NCI-H446 treated with DMSO at 0.1 percent for 48 hours (cell line): ENCODE measurements at places on chromosomes 6 and 20.

- no peak for DNase-seq
Observed at GRCh38 chr20:3704087-3704486, 8.3 kb downstream of the SIGLEC1 start.

DNA sequence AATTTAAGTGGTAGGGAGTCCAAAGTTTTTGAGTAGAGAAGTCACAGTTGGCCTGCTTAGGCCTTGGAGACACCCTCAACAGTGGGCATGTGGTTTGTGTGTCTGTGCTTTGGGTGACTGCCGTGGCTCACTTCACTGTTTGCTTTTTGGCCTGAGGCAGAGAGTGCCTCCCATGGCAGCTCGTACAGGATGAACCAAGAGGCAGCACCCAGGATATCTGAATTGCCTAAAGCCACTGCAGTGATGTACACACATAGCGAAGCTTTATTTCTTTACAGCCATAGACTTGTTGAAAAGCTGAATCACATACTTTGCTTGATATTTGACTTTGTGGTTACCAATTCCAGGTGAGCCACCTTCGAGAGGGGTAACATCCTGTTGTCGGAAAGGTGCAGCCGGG, 21.6 kb downstream of the RREB1 start:
- no peak for DNase-seq

DNA sequence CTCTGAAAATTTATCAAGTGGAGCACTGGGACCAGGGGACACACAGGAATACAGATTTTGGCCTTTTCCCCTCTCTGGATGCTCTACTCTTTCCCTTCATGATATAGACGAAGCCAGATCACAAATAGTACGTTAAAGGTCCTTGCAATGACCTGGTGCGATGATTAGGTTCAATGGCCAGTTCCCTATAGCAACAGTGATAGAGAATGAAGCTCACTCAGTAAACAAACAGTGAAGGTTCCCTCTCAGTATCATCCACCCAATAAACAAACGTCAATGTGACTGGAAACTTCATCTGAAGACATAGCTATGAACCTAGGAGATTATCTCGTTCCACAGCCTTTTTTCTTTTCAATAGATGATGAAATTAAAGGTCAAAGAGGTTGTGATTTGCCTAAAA, 596.2 kb downstream of the KIF16B start:
- no peak for DNase-seq

DNA sequence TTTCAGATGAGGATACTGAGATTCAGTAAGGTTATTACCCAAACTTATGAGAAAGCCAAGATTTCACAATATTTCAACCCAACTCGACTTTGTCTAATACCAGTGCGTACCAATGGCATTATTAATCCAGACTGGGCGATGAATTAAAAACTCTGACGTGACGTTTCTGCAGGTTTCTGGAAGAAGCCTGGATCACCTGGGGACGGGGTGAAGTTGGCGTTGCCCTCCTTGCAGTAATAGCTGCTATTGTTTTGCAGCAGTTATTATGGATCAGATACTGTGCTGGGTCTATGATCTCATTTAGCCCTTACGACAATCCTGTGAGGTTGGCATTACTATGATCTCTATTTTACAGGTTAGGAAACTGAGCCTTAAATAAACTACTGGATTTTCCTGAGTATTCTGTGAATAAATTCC, 569 bp upstream of the CDC5L start:
- DNase-seq: no peak

DNA sequence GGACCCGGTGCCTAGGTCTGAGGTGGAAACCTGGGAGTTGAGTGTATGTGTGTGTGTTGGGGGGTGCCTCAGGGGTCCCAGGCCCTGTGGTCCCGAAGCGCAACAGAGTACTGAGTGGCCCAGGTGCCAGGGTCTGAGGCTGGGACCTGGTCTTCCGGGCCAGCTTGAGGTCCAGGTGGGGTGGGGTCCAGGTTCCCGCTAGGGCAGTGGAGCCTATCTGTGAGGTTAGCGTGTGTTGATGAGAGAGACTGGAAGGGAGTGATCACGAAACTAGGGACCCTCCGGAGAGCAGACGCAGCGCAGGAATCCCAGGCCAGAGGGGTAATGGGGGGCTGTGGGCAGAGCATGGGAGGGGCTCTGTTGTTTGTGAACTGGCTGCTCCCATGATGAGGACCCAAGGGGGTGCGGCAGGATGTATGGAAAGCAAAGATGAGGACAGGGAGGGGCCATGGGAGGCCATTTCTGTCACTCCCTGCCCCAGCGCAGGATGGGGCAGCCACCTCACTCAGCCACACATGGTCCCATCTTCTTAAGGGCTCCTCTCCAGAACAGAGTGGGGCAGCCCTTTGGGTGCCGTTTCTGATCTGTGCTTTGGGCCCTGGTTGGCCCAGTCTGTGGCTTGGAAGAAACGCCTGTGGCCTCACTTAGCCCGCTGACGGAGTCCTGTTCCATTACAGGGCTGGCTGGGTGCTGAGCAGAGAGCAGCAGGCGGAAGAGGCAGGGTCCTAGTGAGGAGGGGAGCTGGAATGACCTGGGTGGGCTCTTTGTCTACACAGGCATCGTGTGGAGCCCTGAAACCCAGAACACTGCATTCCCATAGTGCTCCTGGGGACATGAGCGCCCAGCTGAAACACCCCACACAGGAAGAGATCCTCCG, 872 bp downstream of the HSPA12B start:
- no peak for DNase-seq

- no peak for DNase-seq
Observed at GRCh38 chr6:2623295-2623694, 127.4 kb downstream of the MYLK4 start.

DNA sequence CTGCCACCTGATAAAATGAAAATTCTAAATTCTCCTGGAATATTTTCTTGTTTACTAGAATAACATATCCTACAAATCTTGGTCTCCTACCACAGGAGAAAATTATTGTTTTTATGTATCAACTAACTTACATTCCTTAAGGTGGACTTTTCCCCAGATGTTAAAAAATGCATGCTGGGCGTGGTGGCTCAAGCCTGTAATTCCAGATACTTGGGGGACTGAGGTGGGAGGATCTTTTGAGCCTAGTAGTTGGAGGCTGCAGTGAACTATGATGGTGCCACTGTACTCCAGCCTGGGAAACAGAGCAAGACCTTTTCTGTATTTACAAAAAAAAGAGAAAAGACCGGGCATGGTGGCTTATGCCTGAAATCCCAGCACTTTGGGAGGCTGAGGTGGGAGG, 27.9 kb upstream of the TFAP2C start:
- DNase-seq: no peak

DNA sequence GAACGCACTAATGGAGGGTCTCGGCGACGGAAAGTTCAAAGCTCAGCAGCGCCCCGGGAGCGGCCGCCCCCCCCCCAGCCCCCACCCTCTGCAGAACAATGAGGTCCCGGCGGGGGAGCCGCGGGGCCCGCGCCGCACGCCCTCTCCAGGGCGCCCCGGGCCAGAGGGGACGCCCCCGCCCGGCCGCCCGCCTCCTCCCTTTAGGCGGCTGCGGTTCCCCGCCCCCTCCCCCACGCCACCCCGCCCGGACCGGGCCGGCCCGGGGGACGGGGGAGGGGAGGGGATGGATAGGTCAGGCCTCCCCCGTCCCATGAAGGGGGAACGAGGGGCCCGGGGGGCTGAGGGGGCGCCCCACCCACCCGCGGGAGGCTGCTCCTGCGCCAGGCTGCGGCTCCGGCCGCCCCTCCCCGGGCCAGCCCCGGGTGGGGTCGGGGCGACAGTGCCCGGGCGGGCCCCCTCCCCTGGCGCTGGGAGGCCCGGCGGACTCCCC, 1.5 kb downstream of the NOL4L start:
- no peak for DNase-seq

DNA sequence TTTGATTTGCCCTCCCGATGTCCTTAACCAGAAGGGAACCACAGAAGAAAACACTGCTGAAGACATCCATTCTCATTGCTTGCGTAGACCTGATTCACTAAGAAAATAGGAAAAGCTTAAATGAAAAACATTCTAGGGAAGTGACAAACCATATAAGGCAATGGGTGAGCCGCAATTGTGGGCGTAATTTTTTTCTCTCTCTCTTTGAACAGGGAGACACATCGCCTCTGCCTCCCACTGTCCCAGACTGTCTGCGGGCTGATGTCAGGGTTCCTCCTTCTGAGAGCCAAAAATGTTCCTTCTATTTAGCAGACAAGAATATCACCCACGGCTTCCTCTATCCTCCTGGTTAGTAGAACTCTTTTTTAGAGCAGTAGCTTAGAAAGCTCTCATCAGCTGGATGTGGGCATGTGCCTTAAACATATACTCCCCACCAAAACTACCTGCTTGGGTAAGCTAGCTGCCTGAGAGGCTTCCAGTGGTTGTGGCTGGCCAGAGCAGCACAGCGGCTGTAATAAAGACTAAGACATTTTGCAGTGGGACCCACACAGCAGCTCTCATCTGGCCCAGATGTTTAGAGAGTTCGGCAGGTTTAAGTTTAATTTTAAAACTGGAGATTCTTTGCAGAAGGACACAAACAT, 22.7 kb upstream of the CTAGE9 start:
- no peak for DNase-seq

GRCh38 chr6:163094881-163095280, 319.6 kb upstream of the QKI start:
- no peak for DNase-seq

GRCh38 chr6:90472716-90473115, 114.2 kb downstream of the MAP3K7 start:
- DNase-seq: no peak

GRCh38 chr6:133288662-133289061, 47.5 kb downstream of the EYA4 start:
- DNase-seq: no peak

DNA sequence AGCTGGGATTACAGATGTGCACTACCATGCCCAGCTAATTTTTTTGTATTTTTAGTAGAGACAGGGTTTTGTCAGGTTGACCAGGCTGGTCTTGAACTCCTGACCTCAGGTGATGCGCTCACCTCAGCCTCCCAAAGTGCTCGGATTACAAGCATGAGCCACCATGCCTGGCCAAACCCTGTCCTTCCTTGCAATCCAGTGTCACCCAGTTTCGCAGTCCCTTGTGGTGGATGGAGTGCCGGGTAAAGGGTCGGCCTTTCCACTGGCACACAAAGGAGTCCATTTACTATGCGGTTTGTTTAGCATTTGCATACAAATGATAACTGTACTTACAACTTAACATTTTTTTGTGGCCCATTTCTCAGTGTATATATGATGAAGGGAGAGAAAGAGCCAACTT, 99.3 kb upstream of the TIAM2 start:
- DNase-seq: no peak

GRCh38 chr6:129329678-129330077, 380.3 kb downstream of the ARHGAP18 start:
- no peak for DNase-seq

DNA sequence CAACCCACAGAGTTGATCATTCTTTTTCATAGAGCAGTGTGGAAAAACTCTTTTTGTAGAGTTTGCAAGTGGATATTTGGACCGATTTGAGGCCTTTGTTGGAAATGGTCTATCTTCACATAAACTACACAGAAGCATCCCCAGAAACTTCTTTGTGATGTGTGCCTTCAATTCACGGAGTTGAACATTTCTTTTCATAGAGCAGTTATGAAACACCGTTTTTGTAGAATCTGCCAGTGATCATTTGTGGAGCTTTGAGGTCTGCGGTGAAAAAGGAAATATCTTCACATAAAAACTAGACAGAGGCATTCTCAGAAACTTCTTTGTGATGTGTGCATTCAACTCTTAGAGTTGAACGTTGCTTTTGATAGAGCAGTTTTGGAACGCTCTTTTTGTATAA, 618.4 kb upstream of the ZNF337 start:
- DNase-seq: no peak

DNA sequence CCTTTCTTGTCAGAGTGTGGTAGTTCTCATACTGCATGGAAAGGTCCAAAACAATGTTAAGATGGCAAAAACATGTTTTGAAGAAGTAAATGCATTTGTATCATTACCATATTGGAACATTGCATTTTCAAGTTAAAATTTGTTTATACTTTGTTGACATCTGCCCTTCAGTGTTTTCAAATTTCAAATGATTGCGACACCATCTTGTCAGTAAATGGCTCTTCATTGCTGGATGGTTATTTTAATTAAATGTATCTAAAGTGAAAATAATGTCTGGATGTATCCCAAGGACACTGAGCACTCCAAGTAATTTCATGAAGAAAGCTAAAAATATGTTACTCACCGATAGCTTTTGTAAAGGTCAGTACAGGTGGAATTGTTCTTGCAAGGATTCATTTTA, 761.6 kb downstream of the EYS start:
- DNase-seq: no peak

- no peak for DNase-seq
Observed at GRCh38 chr6:138688580-138688979, 85.0 kb upstream of the CCDC28A start.

- DNase-seq: no peak
Observed at GRCh38 chr20:64203037-64203777, 39.0 kb downstream of the MYT1 start.

- no peak for DNase-seq
Observed at GRCh38 chr20:24937579-24937978, 11.5 kb upstream of the CST7 start.

- DNase-seq: no peak
Observed at GRCh38 chr6:21193790-21194475, 399.6 kb upstream of the SOX4 start.

GRCh38 chr20:45470937-45471336, 1.4 kb downstream of the WFDC2 start:
- no peak for DNase-seq

GRCh38 chr6:158358450-158359077, 46.3 kb downstream of the TULP4 start:
- no peak for DNase-seq

DNA sequence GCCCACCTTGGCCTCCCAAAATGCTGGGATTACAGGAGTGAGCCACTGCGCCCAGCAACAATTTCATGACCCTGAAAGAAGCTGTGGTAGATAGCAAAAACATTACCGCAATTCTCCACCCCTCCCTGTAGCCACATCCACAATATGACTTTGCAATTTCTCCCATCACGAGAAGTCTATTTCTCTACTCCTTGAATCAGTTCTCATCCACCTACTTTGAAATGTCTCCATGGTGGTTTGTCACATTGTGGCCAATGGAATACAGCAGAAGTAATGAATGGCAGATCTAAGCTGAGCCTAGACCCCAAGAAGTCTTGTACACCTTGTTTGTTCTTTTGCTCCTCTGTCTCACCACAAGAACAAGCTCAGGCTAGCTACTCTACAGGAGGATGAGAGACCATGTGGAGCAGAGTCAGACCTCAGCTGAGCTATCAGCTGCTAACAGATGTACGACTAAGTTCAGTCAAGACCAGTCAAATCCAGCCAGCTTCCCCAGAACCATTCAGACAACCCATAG, 6.3 kb downstream of the OXT start:
- DNase-seq: no peak

GRCh38 chr6:89007209-89008000, 44.0 kb upstream of the RNGTT start:
- no peak for DNase-seq

DNA sequence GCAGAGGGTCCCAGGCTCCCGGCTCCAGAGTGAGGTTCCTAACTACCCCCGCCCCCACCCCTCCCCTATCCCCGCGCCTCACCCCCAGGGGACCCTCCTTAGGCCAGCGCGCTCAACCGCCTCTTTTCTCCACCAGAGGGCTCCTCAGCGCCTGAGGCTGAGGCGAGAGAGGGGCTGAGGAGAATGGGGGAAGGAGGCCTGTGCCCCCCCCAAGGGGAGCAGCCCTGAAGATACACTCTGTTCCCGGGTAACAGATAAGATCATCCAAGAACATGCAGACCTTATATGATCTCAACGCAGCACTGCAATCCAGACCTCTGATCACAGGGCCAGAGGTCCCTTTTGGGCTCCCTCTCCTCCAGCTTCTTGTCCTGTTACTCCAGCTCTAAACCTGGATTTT, 43.3 kb upstream of the MRPS10 start:
- no peak for DNase-seq

- no peak for DNase-seq
Observed at GRCh38 chr6:53750052-53750650, 44.7 kb upstream of the LRRC1 start.

- peak; percentile 78 for DNase-seq
Observed at GRCh38 chr6:113970805-113971676, at the start of gene HDAC2. TSS of gene HDAC2 (minus strand) at chr6:113971148. CDS start at chr6:113970908, 240 bp downstream.
